Sigmoid colon (tissue), 7 donors: ENCODE measurements at places on chromosomes 7 and 10.

GRCh38 chr10:98268694-98269431 is 869 bp upstream of the LOXL4 start:
- no peaks in the 10 kb centered on the region for H3K36me3 ChIP-seq
- no peak for DNase-seq
- H3K27me3 ChIP-seq = no peaks in the 10 kb centered on the region
- peaks cover 41% of the 10 kb centered on the region for H3K4me1 ChIP-seq
- H3K4me3 ChIP-seq = peak overlapping the region; percentile 67

DNA sequence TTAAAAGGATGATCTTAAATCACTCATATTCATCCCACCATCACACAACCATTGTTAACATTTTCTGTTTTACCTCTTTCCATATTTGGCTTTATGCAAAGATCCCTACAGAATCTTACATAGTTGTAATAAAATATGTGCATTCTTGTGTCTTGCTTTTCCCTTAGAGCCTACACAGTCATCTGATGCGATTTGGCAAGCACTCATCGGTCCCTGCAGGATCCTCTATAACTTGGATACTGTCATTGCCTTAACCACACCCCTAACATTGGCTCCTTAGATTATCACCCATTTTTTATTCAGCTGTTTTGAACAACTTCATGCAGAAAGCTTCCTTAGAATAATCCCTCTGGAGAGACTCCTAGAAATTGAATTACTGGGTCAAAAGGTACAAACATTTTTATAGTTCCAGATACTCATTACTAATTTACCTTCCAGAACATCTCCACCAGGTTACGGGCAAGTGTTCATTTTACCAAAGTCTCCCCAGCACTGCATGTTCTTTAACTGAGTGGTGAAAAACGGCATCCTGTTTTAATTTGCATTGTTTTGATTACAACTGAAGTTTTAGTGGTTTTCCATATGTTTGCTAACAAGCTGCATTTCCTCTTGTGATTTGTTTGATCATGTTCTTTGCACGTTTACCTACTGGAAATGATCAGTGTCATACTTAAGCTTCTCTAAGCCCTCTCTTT is 268.3 kb downstream of the GRID1 start:
- no peaks in the 10 kb centered on the region for H3K36me3 ChIP-seq
- no peaks in the 10 kb centered on the region for H3K27me3 ChIP-seq
- H3K4me3 ChIP-seq = no peak overlapping the region
- H3K4me1 ChIP-seq = no peaks in the 10 kb centered on the region

- no peak overlapping the region for H3K27ac ChIP-seq
- H3K27me3 ChIP-seq = no peaks in the 10 kb centered on the region
- H3K4me3 ChIP-seq = no peak overlapping the region
- H3K4me1 ChIP-seq = no peaks in the 10 kb centered on the region
- DNase-seq = no peak
These were observed 12.5 kb upstream of the IL2RA start for GRCh38 chr10:6074489-6075301.

DNA sequence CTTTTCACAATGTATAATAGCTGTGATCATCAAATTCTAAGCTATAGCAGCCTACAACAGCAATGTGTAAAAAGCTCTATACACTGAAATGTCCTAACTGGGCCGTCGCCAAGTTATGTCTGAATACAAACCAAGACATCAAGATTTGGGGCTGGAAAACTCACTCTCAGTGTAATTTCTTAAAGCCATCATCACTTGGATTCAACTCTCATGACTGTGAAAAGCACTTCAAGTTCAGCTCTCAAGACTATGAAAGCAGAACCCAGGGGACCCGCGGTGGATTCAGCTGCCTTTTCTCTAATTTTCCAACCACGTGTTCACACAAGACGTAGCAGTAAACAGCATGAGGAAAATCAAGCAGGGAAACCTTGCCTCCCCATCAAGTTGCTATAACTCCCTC is 15.8 kb upstream of the ZNRF2 start:
- H3K4me3 ChIP-seq = no peak overlapping the region
- no peak overlapping the region for H3K27ac ChIP-seq
- no peaks in the 10 kb centered on the region for H3K4me1 ChIP-seq
- H3K27me3 ChIP-seq = no peaks in the 10 kb centered on the region
- no peaks in the 10 kb centered on the region for H3K36me3 ChIP-seq
- no peak for DNase-seq

DNA sequence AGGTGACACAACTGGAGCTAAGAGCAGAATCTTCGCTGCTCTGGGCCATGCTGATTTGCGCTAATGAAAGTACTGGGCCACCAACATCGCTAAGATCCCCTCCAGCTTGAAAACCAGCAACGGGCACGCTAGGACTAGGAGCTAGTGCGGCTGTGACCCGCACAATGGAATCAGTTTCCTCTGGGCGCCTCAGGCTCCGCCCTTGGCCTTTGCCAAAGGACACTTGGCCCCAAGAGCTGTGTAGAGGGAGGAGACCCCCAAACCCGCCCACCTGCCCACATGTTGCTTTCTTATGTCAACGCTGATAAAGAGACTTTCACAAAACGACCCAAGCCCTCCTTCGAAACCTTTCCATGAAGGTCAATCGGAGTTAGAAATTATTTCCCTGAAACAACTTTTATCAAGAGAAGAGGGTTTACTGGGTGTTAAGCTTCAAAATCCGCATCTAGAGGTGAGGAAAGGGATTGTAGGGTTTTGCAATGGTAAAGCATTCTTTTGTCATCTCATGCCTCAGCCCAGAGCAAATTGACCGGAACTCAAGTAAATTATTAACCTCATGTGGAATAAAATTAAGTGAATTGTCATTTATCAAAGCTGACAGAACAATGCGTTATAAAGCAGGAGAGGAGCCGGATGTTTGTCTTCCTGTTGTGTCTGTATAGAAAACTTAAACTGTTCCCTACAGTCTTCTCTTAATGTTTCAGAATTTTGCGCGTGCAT is 9.4 kb downstream of the ABCB5 start:
- H3K4me1 ChIP-seq = no peaks in the 10 kb centered on the region
- DNase-seq = no peak
- no peaks in the 10 kb centered on the region for H3K27me3 ChIP-seq
- no peak overlapping the region for H3K4me3 ChIP-seq
- H3K36me3 ChIP-seq = no peaks in the 10 kb centered on the region

GRCh38 chr10:20417791-20418190 is 479.3 kb downstream of the NEBL start:
- no peaks in the 10 kb centered on the region for H3K27me3 ChIP-seq
- DNase-seq = no peak
- no peak overlapping the region for H3K4me3 ChIP-seq
- H3K4me1 ChIP-seq = no peaks in the 10 kb centered on the region
- H3K27ac ChIP-seq = no peak overlapping the region
- no peaks in the 10 kb centered on the region for H3K36me3 ChIP-seq

DNA sequence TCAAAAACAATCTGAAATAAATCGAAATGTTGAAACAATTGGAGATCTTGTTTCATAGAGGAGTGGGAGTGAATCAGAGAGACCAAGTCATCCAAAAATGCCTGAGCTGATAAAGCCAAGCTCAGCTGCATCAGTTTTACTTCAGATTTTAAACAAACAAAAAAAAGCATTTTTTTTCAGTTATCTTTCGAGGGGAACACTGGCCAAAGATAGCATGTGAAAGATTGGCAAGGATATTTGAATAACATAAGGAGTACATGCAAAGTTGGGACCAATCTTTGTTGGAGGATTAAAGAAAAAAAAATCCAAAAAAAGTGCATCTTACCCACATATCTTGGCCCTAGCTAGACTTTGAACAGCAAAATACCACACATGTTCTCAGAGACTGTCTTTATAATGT is 47.2 kb downstream of the RHOBTB1 start:
- peaks cover 62% of the 10 kb centered on the region for H3K4me1 ChIP-seq
- no peaks in the 10 kb centered on the region for H3K36me3 ChIP-seq

DNA sequence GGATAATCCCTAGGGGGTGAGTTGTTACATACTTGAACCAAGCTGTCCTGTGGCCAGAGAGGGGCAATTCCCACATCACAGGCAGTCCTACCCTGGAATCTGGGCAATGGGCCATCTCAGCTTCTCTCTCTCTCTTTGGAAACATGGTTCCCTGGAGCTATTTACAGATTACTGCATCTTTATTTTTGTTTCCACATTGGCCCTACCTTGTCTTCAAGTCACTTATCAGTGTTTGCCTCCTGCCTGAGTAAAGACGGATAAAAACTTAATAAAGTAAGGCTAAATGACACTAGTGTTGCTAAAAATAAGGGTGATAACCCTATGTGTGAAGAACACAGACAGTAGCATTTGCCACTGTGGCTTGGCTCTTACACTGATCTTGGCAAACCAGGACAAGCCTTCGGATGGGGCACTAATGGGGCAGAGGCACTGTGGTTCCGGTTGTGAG is 228.2 kb downstream of the GFRA1 start:
- H3K27me3 ChIP-seq = no peaks in the 10 kb centered on the region
- no peak overlapping the region for H3K27ac ChIP-seq
- H3K36me3 ChIP-seq = no peaks in the 10 kb centered on the region

GRCh38 chr10:130029209-130029608 is 65.1 kb upstream of the EBF3 start:
- H3K27ac ChIP-seq = no peak overlapping the region
- no peaks in the 10 kb centered on the region for H3K27me3 ChIP-seq
- H3K4me3 ChIP-seq = no peak overlapping the region
- H3K4me1 ChIP-seq = no peaks in the 10 kb centered on the region
- no peak for DNase-seq

GRCh38 chr10:18261768-18262231 is 121.6 kb downstream of the CACNB2 start:
- H3K27ac ChIP-seq = no peak overlapping the region
- H3K4me1 ChIP-seq = peaks cover 44% of the 10 kb centered on the region
- H3K36me3 ChIP-seq = no peaks in the 10 kb centered on the region

- H3K4me1 ChIP-seq = no peaks in the 10 kb centered on the region
- H3K36me3 ChIP-seq = no peaks in the 10 kb centered on the region
- no peak overlapping the region for H3K27ac ChIP-seq
These were observed 411.6 kb downstream of the PLXNA4 start for GRCh38 chr7:132164558-132165125.

DNA sequence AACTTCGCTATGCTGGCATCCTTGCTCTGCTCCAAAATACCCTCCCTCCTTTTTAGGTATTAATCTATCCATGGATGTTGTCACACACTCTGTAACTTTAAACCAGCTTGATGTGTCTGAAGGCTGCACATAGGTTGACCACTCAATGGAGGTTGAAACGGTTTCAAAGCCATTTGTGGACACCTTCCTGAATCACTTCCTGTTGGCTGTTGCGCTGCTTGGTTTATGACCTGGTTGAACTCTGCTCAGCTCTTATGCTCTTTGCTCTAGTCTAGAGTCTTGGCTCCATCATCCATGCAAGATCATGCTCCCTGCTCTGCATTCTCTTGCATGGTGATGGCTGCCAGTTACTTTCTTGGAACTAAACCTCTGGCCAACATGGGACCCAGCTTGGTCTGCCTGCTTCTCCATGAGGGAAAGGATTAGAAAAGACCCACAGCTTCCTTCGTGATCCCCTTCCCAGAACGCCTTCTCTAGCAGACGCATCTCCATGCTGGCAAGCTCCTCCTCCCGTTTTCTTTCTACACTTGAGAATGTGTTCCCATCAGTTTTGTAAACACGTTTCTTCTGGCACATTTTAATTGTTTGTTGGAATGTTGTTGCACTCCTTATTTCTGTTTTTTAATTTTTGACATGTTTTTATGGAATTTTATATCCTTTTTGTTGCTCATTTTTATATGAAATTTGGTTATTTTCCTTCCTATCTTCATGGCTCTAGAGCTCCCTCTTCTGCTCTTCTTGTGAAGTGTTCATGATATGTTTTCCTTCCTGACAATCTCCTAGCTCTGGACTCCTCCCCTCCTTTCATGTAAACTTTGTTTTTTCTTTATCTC is 149.8 kb downstream of the XPNPEP1 start:
- no peaks in the 10 kb centered on the region for H3K27me3 ChIP-seq
- H3K4me1 ChIP-seq = no peaks in the 10 kb centered on the region
- H3K27ac ChIP-seq = no peak overlapping the region
- no peak overlapping the region for H3K4me3 ChIP-seq

- H3K4me3 ChIP-seq = no peak overlapping the region
- H3K27me3 ChIP-seq = no peaks in the 10 kb centered on the region
- no peak overlapping the region for H3K27ac ChIP-seq
- no peaks in the 10 kb centered on the region for H3K4me1 ChIP-seq
- DNase-seq = no peak
These were observed 28.4 kb downstream of the TBC1D12 start for GRCh38 chr10:94430701-94431100.

DNA sequence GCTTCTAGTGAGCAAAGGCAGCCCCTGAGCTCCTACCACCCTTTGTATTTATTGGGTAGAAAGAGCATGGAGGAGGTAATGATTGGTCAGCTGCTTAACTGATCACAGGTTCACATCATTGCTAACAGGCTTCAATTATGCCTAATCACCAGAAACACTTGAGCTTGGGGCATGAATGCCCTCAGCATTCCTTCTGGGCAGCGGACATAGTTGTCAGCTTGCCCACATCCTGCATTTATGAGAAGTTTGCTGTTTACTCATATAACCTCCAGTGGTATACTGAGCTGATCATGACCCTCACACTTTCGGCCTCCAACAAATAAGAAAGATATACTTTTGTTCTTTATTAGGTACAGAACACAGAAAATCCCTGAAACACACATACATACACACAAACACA is 140.3 kb upstream of the ODAD2 start:
- H3K27me3 ChIP-seq = no peaks in the 10 kb centered on the region
- no peaks in the 10 kb centered on the region for H3K36me3 ChIP-seq
- H3K4me3 ChIP-seq = no peak overlapping the region
- H3K4me1 ChIP-seq = no peaks in the 10 kb centered on the region

DNA sequence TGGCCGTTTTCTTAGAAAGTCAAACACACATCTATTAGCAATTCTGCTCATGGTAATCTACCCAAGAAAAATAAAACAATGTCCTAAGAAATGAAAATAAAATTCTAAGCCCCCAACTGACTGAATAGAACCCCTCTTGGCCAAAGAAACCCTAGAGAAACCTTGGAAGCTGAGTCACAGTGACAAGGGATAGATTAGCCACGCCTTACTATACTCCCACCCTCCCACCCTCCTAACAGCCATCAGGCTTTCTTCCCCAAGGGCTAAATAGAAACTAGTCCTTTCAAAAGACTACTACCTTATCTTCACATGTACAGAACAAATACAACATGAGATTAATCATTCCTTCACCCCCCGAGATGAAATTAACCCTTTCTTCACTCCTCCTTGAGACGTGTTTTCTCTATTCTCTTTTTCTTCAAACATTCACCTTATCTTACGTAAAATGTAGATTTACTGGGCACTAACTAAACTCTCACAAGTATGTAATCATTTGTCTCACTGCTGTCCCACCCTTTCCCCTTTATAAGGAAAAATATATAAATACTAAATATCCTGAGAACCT is 57.5 kb downstream of the HTR7 start:
- no peaks in the 10 kb centered on the region for H3K27me3 ChIP-seq
- H3K27ac ChIP-seq = no peak overlapping the region
- H3K36me3 ChIP-seq = no peaks in the 10 kb centered on the region
- H3K4me1 ChIP-seq = no peaks in the 10 kb centered on the region
- no peak for DNase-seq

DNA sequence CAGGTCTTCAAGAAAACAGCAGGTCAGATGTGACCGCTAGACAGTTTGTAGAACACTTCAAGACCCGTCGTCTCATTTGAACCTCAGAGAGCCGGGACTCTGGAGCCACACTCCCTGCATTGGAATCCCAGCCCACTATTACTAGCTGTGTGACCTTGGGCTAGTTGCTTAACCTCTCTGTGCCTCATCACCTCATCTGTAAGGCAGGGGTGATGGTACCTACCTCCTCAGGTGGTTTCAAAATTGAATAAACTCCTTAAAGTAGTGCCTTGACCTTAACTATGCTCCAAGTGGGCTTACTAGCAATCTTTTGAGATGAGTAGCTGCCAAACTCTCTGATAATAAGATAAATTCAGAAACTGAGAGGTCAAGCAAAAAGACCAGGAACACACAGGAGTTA is 43.8 kb downstream of the OGDH start:
- no peaks in the 10 kb centered on the region for H3K36me3 ChIP-seq
- no peak overlapping the region for H3K4me3 ChIP-seq
- no peak for DNase-seq
- no peaks in the 10 kb centered on the region for H3K27me3 ChIP-seq
